ENCODE measurements at places on chromosomes 4 and X. TPM values are rescaled to one million over a fixed set of nuclear protein-coding genes. Genes with fewer than 3 reads are reported as not detected.

GRCh38 chr4:7569810-7570783, 135.4 kb upstream of the PSAPL1 start:
- no peak overlapping the region for H3K4me3 ChIP-seq
- peaks cover 11% of the 10 kb centered on the region for H3K27me3 ChIP-seq
- no peak overlapping the region for H3K27ac ChIP-seq
- H3K4me1 ChIP-seq: no peaks in the 10 kb centered on the region
- no peak for DNase-seq
- no peaks in the 10 kb centered on the region for H3K36me3 ChIP-seq

GRCh38 chr4:157075811-157076577, at the start of gene GLRB:
Gene GLRB (plus strand): TSS chr4:157076150. CDS start chr4:157078025, 1,875 bp downstream.
- H3K4me1 ChIP-seq: no peaks in the 10 kb centered on the region
- peak; percentile 85 for DNase-seq
- peaks cover 40% of the 10 kb centered on the region for H3K27me3 ChIP-seq
- H3K36me3 ChIP-seq: no peaks in the 10 kb centered on the region

DNA sequence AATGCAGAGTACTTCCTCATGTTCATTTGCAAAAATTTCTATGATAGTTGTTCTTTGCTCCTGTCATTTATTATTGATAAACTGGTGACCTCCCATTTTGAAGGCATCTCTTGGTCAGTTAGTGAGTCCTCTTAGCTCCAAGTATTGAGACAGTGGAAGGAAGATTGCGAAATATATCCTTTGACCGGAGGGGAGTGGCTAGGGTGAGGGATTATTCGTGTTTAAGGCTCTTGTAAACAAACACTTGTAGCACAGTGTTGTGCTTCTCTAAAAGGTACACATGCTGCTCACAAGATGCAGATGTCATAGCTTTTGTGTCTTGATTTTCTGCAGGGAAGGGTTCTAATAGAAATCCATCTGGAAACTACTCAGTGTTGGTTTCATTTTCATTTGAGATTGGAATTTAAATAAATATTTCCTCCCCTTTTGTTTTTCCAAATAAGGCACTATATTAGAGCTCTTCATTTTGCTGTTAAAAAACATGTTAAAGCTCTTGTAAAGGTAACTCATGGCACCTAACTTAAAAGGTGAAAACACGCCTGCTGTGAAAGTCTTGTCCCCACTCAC, 21.8 kb downstream of the TXLNG start:
- H3K36me3 ChIP-seq: no peaks in the 10 kb centered on the region
- H3K27me3 ChIP-seq: no peaks in the 10 kb centered on the region
- H3K4me1 ChIP-seq: peaks cover 7% of the 10 kb centered on the region
- H3K27ac ChIP-seq: peak overlapping the region; percentile 57

DNA sequence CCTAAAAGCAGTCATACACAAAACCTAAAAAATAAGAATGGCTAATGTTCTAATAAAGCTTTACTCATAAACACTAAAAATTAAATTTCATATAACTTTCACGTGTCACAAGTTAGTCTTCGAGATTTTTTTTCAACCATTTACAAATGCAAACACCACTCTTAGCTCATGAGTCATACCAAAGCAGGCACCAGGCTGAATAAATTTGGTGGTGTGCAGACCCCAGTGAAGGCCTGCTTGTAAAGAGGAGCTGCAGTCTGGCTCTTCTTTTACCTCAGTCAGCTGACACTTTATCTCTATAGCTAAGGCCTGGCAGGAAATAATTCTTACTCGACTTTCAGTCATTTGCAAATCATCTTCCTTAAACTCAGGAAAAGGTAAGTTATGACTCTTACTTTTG, 37.4 kb downstream of the CLOCK start:
- no peak overlapping the region for H3K4me3 ChIP-seq
- no peaks in the 10 kb centered on the region for H3K27me3 ChIP-seq
- no peaks in the 10 kb centered on the region for H3K4me1 ChIP-seq
- H3K36me3 ChIP-seq: peaks cover 12% of the 10 kb centered on the region

GRCh38 chr4:85994576-85994975, 365.3 kb downstream of the MAPK10 start:
- H3K36me3 ChIP-seq: peaks cover 15% of the 10 kb centered on the region
- no peaks in the 10 kb centered on the region for H3K4me1 ChIP-seq
- H3K27me3 ChIP-seq: no peaks in the 10 kb centered on the region
- no peak for DNase-seq
- H3K27ac ChIP-seq: no peak overlapping the region

Gene PLAC8
- 48.7 TPM for total RNA-seq

DNA sequence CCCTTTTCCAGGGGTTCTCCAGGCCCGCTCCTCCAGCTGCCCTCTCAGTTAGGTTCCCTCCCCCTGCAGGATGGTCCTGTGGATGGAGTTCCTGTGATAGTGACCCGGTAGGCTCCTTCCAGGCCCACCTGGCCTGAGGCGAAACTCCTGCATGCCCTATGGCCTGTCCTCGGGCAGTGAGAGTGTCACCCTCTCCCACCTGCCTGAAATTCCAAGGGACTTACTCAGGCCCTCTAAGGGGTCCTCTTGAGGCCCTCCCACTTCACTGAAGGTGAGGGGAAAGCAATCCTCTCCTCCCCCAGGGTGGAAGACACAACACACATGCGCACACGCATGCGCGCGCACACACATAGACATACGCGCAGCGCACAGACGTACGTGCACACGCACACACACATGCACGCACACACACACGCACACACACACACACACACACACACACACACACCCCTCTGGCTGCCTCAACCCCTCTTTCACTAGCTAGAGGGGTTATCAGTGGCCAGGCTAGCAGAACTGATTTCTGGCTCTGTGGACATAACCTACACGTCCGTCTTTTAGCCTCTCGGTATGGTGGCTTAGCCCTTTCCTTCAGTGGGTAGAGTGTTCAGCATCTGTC, 215.9 kb downstream of the CBR4 start:
- no peak for DNase-seq
- peaks cover 7% of the 10 kb centered on the region for H3K4me1 ChIP-seq
- no peaks in the 10 kb centered on the region for H3K27me3 ChIP-seq

Gene PCSK1N
- 3.9 TPM for total RNA-seq

GRCh38 chrX:155841232-155841631, 39.9 kb upstream of the VAMP7 start:
- H3K36me3 ChIP-seq: no peaks in the 10 kb centered on the region
- H3K27ac ChIP-seq: no peak overlapping the region
- DNase-seq: no peak
- no peaks in the 10 kb centered on the region for H3K27me3 ChIP-seq
- no peaks in the 10 kb centered on the region for H3K4me1 ChIP-seq
- H3K4me3 ChIP-seq: no peak overlapping the region

DNA sequence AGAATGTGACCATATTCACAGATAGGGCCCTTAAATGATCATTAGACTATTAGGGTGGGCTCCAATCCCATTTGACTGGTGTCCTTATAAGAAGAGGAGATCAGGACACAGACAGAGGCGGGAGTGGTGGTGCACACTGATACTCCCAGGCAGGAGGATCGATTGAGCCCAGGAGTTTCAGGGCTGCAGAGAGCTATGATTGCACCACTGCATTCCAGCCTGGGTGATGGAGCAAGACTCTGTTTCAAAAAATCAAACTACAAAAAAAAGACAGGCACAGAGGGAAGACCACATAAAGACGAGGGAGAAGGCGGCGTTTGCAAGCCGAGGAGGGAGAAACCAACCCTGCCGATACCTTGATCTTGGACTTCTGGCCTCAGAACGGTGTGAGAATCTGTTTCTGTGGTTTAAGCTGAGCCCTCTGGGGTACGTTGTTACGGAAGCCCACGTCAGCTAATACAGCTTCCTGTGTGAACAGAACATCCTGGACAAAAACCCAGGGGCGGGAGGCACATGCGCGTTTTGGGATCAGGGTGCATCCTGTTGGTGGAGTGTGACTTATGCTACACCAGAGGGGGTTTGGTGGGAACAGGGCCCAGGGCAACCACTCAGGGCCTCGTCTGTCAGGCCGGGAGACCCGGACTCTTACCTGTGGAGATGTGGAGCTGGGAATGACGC, 211.8 kb upstream of the PSAPL1 start:
- H3K4me1 ChIP-seq: peaks cover 4% of the 10 kb centered on the region
- H3K4me3 ChIP-seq: peak overlapping the region; percentile 2
- H3K36me3 ChIP-seq: no peaks in the 10 kb centered on the region
- H3K27ac ChIP-seq: peak overlapping the region; percentile 87
- no peak for DNase-seq
- peaks cover 12% of the 10 kb centered on the region for H3K27me3 ChIP-seq

- no peak overlapping the region for H3K27ac ChIP-seq
- H3K4me1 ChIP-seq: no peaks in the 10 kb centered on the region
- no peaks in the 10 kb centered on the region for H3K27me3 ChIP-seq
- no peak overlapping the region for H3K4me3 ChIP-seq
- no peak for DNase-seq
Measured at GRCh38 chrX:119698845-119699244, 5.9 kb upstream of the SEPTIN6 start.

Gene CRMP1
- 5.2 TPM for total RNA-seq

DNA sequence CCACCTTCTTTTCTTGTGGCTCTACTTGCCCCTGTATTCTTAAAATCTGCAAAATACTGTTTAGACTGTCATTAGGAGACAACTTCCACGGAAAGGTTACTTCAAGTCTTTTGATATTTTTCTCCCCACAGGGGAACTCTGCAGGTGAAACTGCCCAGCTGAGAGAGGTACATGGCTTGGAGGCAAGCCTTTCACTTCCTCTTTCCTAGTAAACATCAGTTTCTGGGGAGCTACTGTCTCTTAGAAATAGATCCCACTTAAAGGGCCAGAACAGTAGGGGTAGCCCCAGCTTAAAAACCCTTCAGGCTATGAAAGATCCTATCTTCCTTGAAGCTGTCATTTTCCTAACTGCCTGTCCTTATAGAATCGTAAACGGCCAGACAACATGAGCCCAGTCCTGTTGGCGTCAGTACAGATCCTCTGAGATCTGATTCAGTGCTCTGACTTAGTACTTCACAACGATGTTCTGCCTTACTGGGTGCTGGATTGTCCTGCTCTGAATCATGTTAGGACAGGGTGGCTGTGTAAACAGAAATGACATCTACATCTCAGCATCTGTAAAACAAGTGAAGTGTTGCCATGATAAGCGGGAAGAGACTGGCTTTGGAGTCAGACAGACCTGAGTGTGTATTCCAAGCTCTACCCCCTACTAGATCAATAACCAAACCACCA, 102.1 kb downstream of the ITIH6 start:
- no peak overlapping the region for H3K4me3 ChIP-seq
- no peaks in the 10 kb centered on the region for H3K4me1 ChIP-seq
- H3K36me3 ChIP-seq: no peaks in the 10 kb centered on the region
- no peaks in the 10 kb centered on the region for H3K27me3 ChIP-seq
- DNase-seq: no peak

Data from left lung (tissue), 14 donors.